Stimulated activated CD4-positive, alpha-beta T cell treated with anti-CD3 and anti-CD28 coated beads, Interleukin-12 subunit alpha, Interleukin-12 subunit beta, amount 100 ng/mL, for 48 hours (primary cell): ENCODE measurements at places on chromosomes 3 and 15.

- no peak for DNase-seq
Measured at GRCh38 chr3:51930439-51930838, 11.3 kb downstream of the RRP9 start.

- DNase-seq, result no peak
Measured at GRCh38 chr3:47096959-47097358, 67.0 kb downstream of the SETD2 start.

DNA sequence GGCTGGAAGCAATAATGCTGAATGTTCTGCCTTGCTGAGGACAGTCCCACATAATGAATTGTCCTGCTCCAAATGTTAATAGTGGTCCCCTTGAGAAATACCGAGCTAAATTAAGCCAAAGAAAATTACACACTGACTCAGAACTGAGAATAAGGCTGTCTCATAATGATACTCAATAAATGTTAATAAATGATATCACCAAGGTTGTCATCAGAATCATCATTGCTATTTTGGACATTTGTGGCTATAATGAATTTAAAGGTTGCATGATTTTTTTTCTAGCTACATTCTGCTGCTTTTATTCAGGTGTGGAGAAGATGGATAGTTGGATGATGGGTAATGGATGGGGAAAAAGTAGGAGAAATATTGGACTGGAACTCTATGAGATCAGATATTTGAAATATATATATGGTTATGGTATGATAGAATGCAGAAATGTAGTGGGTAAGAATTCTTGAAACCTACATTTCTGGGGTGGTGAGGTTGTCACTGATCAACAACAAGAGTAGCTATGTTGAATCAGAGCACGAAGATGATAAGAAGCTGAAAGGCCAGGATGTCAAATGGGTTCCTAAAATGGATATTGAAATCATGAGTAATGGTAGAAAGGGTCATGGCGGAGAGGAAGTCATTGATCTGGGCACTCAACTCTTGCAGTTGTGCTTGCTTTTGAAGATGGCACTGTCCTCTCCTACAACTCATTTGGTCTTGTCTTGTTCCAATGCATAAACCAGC, 12.8 kb downstream of the CHST2 start:
- DNase-seq, result no peak

- no peak for DNase-seq
Measured at GRCh38 chr3:97872525-97873042, 50.8 kb downstream of the CRYBG3 start.

- no peak for DNase-seq
Measured at GRCh38 chr3:38843898-38844297, 27.9 kb upstream of the SCN10A start.

DNA sequence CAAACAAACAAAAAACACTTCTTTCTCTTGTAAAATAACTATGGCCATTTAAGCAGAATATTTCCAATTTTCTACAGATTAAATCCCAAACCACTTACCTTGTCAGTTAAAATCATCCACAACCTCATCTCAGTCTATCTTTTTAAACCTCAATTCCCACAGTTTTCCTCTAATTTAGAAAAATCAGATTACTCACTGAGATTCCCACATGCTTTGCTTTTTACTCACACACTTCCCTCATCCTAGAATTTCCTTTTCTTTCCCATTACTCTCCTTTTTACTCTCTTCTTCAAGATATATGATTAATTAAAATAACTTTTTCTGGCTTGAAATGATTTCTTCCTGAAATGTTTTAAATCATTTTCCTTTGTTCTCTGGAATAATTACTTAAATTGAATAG, 790.7 kb downstream of the ROBO1 start:
- no peak for DNase-seq

DNA sequence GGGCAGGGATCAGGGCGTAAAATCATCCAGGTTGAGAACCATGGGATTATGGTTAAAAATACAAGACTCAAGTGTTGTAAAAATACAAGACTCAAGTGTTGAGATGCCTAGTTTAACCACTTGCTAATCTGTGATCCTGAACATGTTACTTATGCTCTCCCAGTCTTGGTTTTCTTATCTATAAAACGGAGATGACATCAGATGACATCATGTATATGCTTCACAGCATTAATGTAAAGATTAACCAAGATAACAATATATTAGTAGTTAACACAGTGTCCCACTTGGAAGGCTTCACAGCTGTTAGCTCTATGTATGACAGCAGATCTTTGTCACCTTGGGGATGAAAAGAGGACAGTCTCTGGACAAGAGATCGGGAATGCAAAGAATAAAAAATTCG, 96.2 kb downstream of the PRICKLE2 start:
- no peak for DNase-seq

- DNase-seq, result no peak
Measured at GRCh38 chr3:65878831-65879230, 159.9 kb downstream of the MAGI1 start.

DNA sequence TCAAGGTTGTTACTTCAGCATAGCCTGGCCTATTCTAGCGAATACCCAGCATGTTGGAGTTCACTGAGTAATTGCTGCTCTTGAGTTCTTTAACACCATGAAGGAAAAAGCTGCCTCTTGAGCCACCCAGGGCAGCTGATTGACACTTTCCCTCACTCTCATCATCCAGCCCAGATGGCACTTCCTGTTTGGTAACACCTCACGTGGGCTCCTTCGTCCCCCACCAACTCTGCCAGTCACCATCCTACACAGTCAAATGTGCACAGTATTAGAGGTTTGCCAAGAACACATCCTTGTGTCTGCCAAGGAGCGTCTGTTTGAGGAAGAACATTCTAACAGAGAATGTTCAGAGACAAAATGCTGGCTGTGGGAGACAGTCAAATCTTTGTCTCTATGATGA, 266.3 kb downstream of the RPLP1 start:
- DNase-seq, result no peak
